Activated CD4-positive, alpha-beta T cell treated with anti-CD3 and anti-CD28 coated beads, Interleukin-2, amount 10 ng/mL, durations not matched to agents 24 days and 14 days (primary cell): ENCODE measurements at places on chromosomes 5 and 9. TPM values are rescaled to one million over a fixed set of nuclear protein-coding genes. Genes with fewer than 3 reads are reported as not detected.

GRCh38 chr5:170639221-170639925 is 135.6 kb downstream of the KCNIP1 start:
- no peak for DNase-seq

JAKMIP2 gene
- total RNA-seq, result 1.2 and 1.6 TPM in 2 replicates

DDX4 gene
- total RNA-seq, result 0.19 and 0.40 TPM in 2 replicates

POU5F2 gene
- 1.1 TPM in 2 replicates for total RNA-seq

GRCh38 chr9:89077519-89077918 is 86.3 kb downstream of the S1PR3 start:
- DNase-seq, result no peak

C5orf52 gene
- 0.42 TPM in 1 of 2 replicates, not detected in the other for total RNA-seq

- no peak for DNase-seq
These were observed 5.7 kb downstream of the DCAF10 start for GRCh38 chr9:37806271-37806670.
